ENCODE measurements at places on chromosomes 5 and 9.
A peak's percentile ranks its signal among the peaks of the same experiment; 100 is the strongest.

DNA sequence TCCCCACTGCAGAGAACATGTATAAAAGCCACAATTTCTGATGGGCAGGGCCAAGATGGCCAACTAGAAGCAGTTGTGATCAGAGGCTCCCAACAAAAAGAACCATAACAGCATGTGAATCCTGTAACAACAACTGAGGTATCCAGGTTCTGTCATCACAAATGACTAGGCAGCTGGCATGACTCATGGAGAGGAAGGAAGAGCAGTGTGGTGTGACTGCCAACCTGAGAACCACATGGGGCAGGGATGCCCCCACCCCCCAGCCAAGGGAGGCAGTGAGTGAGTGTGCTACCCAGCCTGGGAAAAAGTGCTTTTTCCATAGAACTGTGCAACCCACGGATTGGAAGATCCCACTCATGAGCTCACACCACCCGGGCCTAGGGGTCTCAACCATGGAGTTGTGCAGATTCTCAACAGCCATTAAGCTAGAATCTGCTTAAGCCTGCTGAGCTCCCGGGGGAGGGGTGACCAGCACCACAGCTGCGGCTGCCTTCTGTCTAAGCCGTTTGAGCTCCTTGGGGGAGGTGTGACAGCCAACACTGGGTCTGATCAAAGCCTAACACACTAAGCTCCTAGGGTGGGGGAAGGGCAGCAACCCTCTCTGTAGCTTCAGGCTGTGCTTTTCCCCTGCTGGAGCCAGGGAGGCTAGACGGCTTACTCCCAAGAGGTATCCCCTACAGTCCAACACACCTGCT is 80.1 kb upstream of the DMAC1 start:
- peak; percentile 70 for DNase-seq

DNA sequence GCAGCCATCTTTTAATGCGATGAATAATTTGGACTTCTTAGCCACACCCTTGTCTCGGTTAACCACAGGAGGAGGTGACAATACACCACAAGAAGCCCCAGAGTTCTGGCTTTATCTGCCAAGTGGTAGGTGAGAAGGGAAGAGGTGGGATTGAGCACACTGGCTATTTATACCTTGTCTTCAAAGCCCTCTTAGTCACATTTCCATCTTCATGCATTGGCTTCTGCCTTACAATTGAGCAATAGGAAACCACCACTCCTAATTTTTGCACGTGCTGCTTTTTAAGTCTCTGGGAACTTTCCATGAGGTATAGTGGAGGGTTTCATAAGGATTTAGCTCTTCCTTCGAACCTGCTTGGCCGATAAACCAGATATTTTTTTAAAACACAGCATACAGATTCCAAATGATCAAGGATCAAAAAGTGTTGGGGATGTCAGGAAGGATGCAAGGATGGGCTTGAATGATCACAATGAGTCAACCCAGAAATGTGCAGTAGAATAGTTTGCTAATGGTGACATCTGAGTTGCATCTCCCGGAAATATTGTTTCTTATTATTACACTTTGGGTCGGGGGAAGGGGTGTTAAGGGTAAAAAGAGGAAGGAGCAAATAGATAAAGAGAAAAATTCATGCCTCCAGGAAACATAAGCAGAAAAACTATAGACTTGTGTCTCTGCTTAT is 25.5 kb downstream of the PLAC8L1 start:
- peak; percentile 47 for DNase-seq

GRCh38 chr5:126846744-126847455 is 70.0 kb downstream of the LMNB1 start:
- DNase-seq: no peak

DNA sequence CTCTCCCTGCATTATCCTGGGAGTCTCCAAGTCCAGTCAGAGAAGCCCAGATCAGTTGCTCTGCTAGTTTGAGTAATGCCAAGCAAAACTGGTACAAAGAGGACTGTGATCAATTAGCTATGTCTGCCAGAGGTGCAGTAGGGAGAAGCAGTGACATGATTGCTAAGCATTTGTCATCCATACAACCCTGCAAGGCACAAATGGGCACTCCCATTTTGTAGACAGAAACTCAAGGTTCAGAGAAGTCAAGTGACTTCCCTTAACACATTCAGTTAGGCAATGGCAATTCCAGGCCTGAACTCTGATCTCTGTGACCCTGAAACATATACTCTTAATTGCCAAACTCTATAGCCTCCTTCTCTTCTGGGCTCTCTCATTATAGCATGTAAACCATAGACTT is 34.0 kb downstream of the NDST1 start:
- DNase-seq: no peak

Measured in activated CD8-positive, alpha-beta T cell treated with anti-CD3 and anti-CD28 coated beads for 36 hours (primary cell).